Naive thymus-derived CD8-positive, alpha-beta T cell (primary cell): ENCODE measurements at places on chromosomes 5 and 9. TPM values are rescaled to one million over a fixed set of nuclear protein-coding genes. Genes with fewer than 3 reads are reported as not detected.

Gene TUSC1
- 0.25 TPM for total RNA-seq

DNA sequence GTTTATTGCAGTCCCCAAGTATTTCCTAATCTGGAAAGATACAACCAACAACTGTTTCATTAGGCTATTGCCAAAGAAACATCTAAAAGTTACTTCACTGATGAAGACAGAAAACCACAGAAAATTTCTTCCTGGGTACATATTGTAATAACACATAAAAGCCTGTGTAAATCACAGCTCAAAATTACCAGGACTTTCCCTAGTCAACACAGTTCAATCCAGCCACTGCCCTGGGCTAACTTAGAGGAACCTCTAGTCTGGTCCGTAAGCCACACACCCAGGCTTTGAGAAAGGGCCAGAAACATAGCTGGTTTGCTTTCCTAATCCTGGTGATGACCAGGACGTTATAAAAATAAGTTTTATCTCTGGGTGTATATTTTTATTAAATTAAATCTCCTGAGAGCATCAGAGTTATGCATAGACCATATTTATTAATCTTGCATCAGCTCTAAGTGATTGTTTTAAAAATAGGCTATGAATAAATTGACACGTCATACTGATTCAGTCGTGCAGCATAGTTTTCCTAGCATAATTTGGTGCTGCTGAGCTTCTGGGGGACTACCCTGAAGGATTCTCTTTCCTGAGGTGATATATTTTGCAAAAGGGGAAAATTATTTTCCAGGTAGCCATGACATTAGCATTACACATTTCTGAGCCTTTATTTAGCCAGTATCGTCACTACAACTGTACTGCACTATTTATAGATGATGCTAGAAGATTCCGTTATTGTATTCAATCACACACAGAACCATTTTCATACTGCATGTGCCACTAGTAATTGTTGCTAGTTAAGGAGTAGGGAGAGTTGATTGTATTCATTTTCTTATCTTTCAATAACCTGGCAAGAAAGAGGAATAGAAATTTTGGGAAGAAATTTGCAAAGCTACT, 12.6 kb upstream of the MUSK start:
- no peak overlapping the region for H3K4me3 ChIP-seq
- no peaks in the 10 kb centered on the region for H3K36me3 ChIP-seq
- no peak for DNase-seq

- H3K36me3 ChIP-seq: peaks cover 20% of the 10 kb centered on the region
- H3K27ac ChIP-seq: no peak overlapping the region
- no peak for DNase-seq
- H3K4me3 ChIP-seq: no peak overlapping the region
These were observed 158.0 kb upstream of the LHFPL2 start for GRCh38 chr5:78806544-78806943.

- H3K4me3 ChIP-seq: no peak overlapping the region
- peaks cover 28% of the 10 kb centered on the region for H3K27me3 ChIP-seq
- peaks cover 10% of the 10 kb centered on the region for H3K4me1 ChIP-seq
- H3K36me3 ChIP-seq: no peaks in the 10 kb centered on the region
- no peak for DNase-seq
These were observed 5.6 kb upstream of the GFPT2 start for GRCh38 chr5:180358694-180359093.

DNA sequence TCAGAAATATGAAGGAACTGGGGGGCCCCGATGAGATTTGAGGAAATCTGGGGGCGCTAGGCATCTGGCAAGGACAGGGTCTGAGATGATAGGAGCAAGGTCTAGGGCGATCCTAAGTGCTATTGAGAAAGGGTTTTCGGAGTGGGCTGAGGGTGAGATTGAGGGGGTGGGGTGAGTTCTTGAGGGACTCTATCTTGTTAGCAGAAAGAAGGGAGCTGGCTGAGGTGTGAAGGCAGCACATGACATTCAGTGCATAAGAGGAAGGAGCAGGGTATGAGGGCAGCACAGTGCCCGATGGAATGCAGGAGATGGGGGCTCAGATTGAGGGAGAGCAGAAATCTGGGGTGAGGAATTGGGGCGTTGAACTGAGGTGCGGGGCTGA, 640 bp downstream of the TRIM32 start:
- peaks cover 80% of the 10 kb centered on the region for H3K4me1 ChIP-seq
- peak overlapping the region; percentile 95 for H3K27ac ChIP-seq
- peak overlapping the region; percentile 90 for H3K4me3 ChIP-seq

DNA sequence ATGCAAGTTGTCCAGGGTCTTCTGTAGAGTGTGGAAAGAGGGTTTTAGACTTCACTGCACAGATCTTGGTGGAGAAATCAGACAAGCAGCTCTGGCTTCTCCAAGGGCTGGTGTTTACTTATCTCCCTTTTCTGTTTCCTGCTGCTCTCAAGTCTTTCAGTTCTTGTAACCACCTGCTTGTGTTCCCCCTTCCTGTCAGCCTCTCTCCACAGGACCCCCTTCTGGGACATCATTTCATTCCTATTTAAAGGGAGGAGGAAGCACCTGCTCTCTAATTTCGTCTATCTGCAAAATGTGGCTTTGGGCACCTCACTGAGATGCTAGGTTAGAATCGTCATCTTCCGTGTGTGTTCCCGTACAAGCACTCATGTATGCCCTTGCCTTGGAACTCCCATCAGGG, 636.2 kb downstream of the MTRR start:
- H3K4me1 ChIP-seq: no peaks in the 10 kb centered on the region
- DNase-seq: no peak
- no peaks in the 10 kb centered on the region for H3K27me3 ChIP-seq
- H3K36me3 ChIP-seq: no peaks in the 10 kb centered on the region
- H3K4me3 ChIP-seq: no peak overlapping the region

DNA sequence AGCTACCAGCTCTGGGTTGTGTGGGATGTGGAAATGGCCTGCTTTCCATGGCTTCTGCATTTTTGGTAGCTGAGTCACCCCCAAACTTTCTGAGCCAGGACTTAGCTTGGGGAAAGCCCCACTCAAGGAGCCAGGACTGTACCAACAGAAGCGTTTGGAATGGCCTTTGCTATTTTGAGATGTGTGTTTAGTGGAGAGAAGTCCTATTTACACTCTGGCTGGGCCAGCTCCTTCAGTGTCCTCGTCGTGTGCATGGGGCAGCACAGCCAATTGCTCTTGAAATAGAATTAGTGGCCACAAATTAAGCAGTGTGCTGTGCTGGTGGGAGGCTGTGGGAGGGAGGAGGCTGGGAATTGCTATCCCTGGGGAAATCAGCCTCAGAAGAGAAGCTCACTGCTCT, 51.6 kb downstream of the ENTREP1 start:
- no peaks in the 10 kb centered on the region for H3K36me3 ChIP-seq
- no peak overlapping the region for H3K4me3 ChIP-seq
- no peaks in the 10 kb centered on the region for H3K4me1 ChIP-seq
- peaks cover 18% of the 10 kb centered on the region for H3K27me3 ChIP-seq
- H3K27ac ChIP-seq: no peak overlapping the region
- no peak for DNase-seq
